ENCODE measurements at places on chromosomes 1 and 21. TPM values are rescaled to one million over a fixed set of nuclear protein-coding genes. Genes with fewer than 3 reads are reported as not detected.

DNA sequence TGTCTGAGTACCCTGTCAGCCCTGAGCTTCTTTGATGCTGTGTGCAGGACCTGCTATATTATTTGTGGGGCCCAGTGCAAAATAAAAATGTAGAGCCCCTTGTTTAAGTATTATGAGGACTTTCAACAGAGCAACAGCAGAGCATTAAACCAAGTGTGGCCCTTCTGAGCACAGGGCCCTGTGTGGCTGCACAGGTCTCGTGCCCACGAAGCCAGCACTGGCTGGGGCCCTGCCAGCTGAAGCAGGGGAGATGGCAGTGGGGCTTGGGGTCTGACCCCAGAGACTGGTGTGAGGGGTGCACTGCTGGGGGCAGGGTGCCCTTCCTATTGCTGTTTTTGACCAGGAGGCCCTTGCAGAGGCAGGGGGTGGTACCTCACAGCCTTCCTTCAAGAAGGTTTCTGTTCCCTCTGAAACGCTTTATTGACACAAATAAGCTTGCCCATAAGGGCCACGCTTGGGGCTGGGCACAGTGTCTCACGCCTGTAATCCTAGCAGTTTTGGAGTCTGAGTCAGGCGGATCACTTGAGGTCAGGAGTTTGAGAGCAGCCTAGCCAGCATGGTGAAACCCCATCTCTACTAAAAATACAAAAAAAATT lies 2.2 kb upstream of the SEMA4A start:
- DNase-seq: no peak

DNA sequence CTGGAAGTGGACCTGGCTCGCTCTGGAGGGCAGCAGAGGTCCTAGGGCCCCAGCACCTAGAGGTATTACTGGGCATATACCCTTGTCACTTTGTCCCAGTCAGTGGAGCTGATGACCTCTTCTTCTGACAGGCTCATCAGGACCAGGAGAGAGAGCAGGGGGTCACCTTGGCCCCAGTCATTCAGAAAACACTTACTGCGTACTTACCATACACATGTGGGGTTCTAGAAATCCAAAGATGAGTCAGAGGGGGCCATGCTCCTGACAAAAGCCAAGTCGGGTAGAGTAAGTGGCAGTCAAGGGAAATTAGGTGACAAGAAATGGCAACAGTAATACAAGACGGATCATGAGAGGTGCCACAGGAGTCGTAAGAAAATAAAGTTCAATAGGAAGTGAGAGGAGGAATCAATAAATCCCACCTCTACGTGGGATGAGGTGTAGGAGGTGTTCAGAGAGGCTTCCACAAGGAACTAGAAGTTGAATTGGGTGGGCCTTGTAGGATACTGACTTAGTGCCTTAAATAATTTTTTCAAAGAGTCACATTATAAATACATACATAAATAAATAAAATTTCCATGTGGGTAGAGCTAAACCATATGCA lies 6.8 kb downstream of the KCNC4 start:
- DNase-seq: no peak

- DNase-seq: peak; percentile 36
Observed at GRCh38 chr1:164805399-164805798, 246.4 kb downstream of the PBX1 start.

- peak; percentile 84 for DNase-seq
Observed at GRCh38 chr1:19429611-19430010, 55.7 kb downstream of the CAPZB start.

DNA sequence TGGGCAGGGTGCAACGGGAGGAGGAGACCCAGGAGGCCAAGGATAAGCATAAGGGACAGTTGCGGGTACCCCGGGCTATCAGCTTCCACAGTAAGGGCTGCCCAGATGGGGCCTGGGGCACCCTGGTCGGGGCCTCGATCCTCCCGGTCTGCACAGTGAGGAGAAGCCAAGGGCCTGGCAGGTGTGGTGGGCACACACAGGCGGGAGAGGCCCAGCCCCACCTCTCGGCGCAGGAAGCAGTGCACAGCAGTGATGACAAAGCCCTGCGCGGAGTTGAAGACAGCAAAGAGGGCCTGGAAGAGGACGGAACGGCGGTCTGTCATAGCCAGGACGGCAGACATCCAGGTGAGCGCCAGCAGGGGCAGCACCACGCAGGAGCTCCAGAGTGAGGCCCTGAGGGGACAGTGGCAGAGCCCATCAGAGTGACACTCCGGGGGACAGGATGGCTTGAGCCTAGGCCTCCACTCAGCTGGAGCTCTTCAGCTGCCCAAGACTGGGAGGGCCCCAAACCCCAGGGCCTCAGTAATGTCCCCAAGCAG lies 29.0 kb upstream of the COL16A1 start:
- DNase-seq: no peak

- no peak for DNase-seq
Observed at GRCh38 chr1:225823811-225824261, 13.9 kb downstream of the EPHX1 start.

DNA sequence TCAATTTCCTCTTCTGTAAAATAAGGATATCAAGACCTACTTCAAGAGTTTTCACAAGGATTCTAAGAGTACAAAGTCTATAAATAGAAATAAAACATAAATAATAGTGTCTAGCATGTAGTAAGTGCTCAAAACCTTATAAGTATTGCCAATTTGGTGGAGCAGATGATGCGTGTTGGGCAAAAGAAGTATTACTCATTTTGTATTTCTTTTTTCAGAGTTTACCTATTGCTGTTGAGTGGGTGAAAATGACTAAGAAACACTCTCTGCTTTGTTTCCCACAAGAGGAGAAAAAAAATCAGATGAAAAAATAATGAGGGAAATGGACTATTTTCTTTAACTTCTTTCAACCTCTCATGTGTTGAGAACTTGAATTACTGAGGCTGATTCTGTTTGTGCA lies 103.3 kb upstream of the KCNK2 start:
- peak; percentile 56 for DNase-seq

DNA sequence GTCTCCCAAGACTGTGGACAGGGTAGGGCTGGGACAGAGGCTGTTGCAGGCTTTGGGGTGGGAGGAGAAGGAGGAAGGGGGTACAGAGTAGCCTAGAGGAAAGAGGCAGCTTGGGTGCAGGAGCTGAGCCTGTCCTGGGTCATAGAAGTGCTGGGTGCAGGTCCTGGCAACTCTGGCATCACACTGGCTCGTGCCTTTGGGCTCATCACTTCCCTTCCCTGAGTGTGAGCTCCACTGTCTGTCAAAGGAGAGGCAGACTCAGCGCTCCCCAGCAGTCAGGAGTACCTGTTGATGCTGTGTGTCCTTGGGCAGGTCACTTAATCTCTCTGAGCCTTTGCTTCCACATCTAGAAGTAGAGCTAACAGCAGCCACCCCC lies 157.1 kb downstream of the PTPRU start:
- no peak for DNase-seq

GRCh38 chr1:18203645-18204044 lies 96.0 kb downstream of the IGSF21 start:
- DNase-seq: no peak

- DNase-seq: no peak
Observed at GRCh38 chr1:110123224-110123623, 11.0 kb downstream of the UBL4B start.

- DNase-seq: no peak
Observed at GRCh38 chr1:183051546-183051945, 28.3 kb downstream of the LAMC1 start.

DNA sequence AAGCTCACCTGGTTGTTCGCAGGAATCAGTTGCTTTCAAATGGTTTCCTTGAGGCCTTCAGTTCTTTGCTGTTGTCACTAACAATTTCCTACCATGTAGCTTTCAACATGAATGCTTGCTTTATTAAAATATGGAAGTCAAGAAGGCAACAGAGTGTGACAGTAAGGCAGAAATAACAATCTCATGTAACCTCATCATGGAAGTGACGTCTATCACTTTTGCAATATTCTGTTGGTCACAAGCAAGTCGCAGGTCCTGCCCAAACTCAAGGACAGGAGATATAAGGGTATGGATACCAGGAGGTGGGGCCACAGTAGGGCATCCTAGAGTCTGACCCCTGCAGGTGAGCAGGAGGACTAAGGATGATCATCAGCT lies 296.8 kb upstream of the ZP4 start:
- no peak for DNase-seq

GRCh38 chr1:54981466-54981865 lies 1.0 kb downstream of the TMEM61 start:
- DNase-seq: no peak

DNA sequence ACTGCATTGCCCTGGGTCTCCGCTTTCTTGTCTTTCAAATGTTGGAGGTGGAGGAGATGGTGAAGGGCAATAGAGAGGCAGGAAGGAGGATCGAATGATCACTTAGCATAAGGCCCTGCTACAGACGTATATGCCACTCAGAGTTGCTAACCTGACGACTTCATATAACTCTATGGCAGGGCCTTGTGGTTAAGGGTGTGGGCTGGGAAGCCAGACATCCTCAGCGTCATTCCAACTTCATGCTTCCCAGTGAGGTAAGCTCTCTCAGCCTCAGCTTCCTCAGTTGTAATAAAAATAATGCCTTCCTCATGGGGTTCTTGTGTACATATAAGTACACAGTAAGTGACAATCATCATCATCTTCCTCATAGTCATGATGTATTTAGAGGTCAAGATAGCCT lies 54.6 kb downstream of the CASQ2 start:
- DNase-seq: no peak

DNA sequence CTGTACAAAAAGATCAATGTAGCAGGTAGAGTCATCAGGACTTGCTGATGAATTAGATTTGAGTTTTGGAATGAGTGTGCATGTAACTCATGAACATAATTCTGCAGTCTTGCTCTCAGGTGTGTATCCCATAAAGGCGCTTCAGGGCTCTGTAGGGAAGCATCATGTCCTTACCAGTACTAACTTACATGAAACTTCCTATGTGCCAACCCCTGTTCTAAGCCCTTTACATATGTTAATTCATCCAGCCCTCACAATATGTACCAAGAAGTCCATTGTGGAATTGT lies 2.1 kb upstream of the FCRLB start:
- no peak for DNase-seq

GRCh38 chr1:214312530-214313051 lies 31.6 kb downstream of the SMYD2 start:
- no peak for DNase-seq

GRCh38 chr21:21301013-21301412 lies 302.8 kb downstream of the NCAM2 start:
- no peak for DNase-seq

DNA sequence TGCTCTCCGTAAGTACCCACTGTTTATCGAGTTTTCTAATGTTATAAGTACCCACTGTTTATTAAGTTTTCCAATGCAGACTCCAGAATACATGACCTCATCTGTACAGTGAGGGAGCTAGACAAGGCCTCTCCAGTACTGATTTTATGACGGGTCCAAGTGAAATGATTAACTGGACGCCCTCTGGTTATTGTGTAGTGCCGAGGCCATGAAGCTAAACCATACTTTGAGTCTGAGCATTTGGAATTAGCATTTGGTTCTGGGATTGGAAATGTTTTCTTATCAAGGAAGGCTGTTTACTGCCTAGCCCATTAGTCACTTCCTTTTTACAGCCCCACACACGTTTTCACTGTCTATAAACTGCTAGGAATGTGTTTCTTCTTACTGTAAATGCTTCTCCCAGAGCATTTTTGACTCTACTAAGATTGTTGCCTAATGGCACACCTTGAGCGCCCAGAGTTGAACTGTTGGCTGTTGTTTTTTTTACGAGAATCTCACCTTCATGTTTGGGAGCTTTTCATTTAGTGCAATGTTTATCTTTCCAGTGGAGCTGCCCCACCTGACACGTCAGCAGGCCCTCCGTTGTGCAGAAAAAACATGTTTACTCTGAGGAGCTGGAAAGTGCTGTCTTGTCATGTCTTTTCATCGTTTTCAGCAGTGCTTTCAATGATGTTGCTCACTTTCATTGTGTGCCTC lies 26.9 kb downstream of the SPATA46 start:
- peak; percentile 93 for DNase-seq

DNA sequence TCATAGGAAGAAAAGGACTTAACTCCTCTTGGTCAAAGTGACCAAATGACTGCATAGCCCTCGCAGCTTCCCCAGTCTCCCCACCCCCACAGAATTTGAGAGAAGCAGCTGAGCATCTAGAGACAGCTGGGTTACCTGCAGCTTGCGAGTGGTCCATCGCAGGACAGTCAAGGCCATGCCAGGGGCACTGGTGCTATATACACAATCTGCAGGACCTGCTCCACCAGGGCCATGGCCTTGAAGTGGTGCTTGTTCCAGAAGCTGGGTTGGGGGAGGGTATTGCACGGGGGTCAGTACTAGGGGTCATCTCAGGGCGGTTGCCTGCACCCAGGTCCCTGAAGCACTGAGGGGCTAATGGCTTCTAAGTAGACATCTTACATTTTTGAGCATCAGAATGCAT lies 10.4 kb downstream of the MRTO4 start:
- DNase-seq: no peak

GRCh38 chr1:118494998-118495397 lies 310.0 kb upstream of the SPAG17 start:
- no peak for DNase-seq

- no peak for DNase-seq
Observed at GRCh38 chr1:30940541-30940940, 32.0 kb upstream of the SDC3 start.

GRCh38 chr1:162328512-162328911 lies 48.1 kb downstream of the SPATA46 start:
- DNase-seq: no peak

DNA sequence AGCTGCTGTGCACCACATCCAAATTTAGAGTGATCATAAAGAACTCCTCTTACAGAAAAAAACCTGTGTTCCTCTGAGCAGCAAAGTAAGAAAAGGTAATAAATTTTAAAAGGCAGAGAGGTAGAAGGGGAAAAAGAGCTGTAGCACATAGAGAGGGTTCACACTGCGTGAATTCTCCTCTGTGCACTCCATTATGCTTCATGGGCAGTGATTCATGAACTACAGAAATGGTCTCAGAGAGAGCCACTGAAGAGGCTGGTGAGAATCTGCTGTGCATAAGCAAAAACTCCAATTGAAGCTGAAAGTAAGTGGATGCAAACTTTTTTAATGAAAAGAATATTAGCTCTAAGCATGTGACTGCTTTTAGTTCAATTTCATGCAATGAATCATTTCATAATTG lies 65.0 kb downstream of the CRB1 start:
- DNase-seq: no peak

- DNase-seq: no peak
Observed at GRCh38 chr1:162695687-162696086, 63.4 kb downstream of the DDR2 start.

- DNase-seq: no peak
Observed at GRCh38 chr1:201175820-201176500, 14.7 kb upstream of the IGFN1 start.

The SYPL2 gene
- 0.77 TPM for total RNA-seq

The LCE1C gene
- not detected for total RNA-seq

The TEKT2 gene
- total RNA-seq: 0.38 TPM

The HAO2 gene
- total RNA-seq: not detected

The AGT gene
- 3.0 TPM for total RNA-seq

The PRSS38 gene
- total RNA-seq: not detected

The MTR gene
- 35.8 TPM for total RNA-seq

The STYXL2 gene
- 0.82 TPM for total RNA-seq

The TNFRSF25 gene
- 18.8 TPM for total RNA-seq

The SHE gene
- total RNA-seq: not detected

The C1orf74 gene
- 2.6 TPM for total RNA-seq

The CDA gene
- not detected for total RNA-seq

The OR2L8 gene
- not detected for total RNA-seq

The FAM72A gene
- total RNA-seq: 8.8 TPM

The SDC3 gene
- total RNA-seq: 135 TPM

The DIRAS3 gene
- total RNA-seq: 0.52 TPM

The HMGB4 gene
- total RNA-seq: not detected

The FCER1A gene
- total RNA-seq: not detected

The ATP1A2 gene
- 3.5 TPM for total RNA-seq

Measured in astrocyte (in vitro differentiated cells and primary cell).